ENCODE measurements at places on chromosomes 3 and 15.

GRCh38 chr3:174120997-174121396 lies 723.5 kb downstream of the NLGN1 start:
- no peak for ATAC-seq

DNA sequence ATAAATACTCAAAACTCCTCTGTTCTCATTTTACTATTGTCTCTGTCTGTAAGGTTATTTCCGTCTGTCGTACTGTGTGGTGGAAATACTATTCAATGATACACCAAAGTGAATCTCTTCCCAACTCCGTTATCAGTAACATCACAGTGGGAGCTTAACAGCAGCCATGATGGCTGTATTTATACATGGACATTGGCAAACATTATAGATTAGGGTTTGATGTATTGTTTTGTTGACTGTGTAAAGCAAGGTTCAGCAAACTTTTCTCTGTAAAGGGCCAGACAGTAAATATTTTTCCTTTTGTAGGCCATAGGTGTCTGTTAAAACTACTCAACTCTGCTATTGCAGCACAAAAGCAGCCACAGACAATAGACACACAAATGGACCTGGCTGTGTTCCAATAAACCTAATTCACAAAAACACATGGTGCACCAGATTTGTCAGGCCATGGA lies 23.2 kb downstream of the LIPC start:
- ATAC-seq = no peak

GRCh38 chr3:73024836-73025235 lies 28.2 kb downstream of the PPP4R2 start:
- ATAC-seq = no peak

GRCh38 chr15:88029696-88030095 lies 226.8 kb downstream of the NTRK3 start:
- no peak for ATAC-seq

DNA sequence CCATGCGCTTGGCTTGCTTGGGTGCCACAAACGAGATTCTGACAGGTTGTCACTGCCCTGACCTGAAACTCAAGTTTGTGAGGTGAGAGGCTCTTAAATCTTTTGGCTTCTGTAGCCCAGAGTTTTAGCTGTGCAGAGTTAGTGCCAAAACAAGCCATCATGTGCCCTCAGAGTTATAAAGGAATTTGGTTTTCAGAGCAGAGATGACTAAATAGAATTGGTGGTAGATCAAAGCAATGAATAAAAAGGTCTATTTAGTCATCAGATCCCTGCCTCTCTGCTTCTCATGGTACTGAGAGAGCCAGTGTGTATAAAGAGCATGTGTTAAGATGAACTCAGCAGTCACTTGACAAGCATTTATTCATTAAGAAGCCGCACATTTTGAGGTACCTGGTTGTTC lies 207.5 kb upstream of the DPH6 start:
- no peak for ATAC-seq

DNA sequence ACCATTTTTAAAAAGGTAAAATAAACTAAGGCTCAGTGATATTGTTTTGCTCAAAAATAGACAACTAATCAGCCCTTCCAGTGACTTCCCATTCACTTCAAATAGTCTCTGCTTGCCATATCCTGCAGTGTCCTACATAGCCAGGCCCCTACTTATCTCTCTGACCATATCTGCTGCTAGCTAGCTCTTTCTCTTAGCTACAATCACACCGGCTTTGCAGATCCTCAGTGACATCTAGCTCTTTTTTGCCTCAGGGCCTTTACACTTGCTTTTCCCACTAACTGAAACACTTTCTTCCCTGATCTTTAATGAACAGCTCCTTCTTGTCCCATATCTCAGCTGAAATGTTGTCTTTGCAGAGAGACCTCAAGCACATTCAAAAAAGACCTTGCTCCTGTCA lies 161.3 kb downstream of the IL5RA start:
- ATAC-seq = no peak

GRCh38 chr3:17023006-17023664 lies 138.4 kb downstream of the PLCL2 start:
- peak; percentile 92 for ATAC-seq

DNA sequence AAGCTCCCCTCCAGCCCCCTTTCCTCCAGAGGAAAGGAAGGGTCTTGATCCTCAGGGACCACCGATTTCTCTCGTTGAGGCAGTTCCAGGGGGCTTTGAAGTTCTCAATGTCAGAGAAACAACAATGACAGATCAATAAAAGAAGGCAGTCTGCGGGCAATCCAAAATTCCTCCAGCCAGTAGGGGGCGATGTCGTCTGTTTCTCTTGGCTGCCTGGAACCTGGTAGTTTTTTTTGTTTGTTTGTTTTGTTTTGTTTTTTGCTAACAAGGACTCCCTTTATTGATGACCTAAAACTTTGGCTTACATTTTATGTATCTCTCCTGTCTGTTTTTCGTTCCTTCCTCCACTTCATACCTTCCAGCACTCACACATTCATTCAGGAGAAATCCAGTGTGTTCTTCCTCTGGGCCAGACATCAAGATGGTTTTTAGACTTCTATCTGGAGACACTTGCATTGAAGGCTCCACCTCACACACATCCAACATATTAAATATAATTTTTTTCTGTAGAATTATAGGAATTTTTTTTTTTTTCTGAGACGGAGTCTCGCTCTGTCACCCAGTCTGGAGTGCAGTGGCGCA lies 276.6 kb downstream of the RPLP1 start:
- ATAC-seq = no peak

- no peak for ATAC-seq
Measured at GRCh38 chr15:76968306-76968705, 26.6 kb upstream of the PSTPIP1 start.

DNA sequence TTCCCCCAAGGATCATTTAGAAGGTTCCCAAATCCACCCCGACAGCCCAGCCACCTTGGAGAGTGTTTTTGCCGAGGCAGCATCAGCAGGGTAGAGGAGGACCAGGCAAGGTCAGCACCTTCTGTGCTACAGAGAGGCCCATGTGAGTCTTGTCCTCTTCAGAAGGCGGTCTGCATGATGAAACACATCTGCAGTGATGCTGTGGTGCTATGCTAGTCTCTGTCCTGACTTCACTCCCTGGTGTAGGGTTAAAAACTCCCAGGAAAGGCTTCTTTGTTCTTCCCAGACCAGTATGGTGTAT lies 87.9 kb downstream of the ITPR1 start:
- ATAC-seq = no peak

- ATAC-seq = peak; percentile 61
Measured at GRCh38 chr15:52567871-52568600, 794 bp downstream of the ARPP19 start.

GRCh38 chr3:52682016-52682415 lies 3.7 kb downstream of the PBRM1 start:
- ATAC-seq = peak; percentile 15

DNA sequence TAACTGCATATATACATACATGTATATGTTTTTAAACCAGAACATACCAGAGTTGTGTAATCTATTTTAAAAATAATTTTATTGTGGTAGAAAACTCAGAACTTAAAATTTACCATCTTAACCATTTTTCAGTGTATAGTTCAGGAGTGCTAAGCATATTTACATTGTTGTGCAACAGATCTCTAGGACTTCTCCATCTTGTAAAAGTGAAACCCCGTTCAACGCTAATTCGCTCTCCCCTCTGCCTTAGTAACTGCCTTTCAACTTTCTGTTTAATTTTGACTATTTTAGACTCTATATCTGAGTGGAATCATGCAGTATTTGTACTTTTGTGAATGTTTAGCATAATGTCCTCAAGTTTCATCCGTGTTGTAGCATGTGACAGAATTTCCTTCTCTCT lies 51.8 kb upstream of the SSR3 start:
- ATAC-seq = peak; percentile 68

GRCh38 chr3:184481984-184482671 lies 79.5 kb upstream of the EPHB3 start:
- ATAC-seq = no peak

GRCh38 chr3:142608631-142609030 lies 12.4 kb downstream of the PLS1 start:
- no peak for ATAC-seq

DNA sequence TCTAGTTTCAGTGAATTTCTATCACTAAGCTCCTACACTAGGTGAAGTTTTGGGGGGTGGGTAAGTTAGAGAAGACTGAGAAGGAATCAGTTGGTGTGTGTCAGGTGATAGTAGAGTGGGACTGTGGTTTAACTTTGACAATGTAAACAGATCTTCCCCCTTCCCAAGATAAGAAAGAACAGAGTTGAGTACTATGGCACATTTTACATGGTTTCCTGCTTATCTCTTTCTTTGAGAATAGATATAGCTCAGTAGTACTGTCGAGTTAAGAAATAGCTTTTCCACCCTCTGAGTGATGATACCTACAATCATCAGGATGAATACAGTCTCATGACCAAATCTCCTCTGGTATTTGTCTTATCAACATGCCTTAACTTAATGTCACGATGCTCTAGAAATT lies 42.8 kb downstream of the GAP43 start:
- ATAC-seq = no peak

DNA sequence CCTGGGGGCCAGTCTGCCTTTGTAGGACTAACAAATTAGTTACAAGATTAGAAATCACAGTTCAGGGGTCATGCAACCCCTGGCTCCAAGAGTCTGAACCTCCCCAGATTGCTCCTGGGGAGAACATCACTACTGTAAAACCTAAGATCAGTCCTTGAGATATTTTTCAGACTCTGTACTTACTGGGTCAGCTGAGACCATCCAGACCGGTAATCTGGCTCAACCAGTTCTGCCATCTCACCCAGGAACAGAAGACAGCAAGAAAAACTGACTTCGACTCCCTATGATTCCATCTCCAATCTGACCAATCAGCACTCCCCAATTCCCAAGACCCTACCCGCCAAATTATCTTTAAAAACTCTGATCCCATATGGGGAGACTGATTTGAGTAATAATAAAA lies 47.5 kb downstream of the NMD3 start:
- no peak for ATAC-seq

- ATAC-seq = no peak
Measured at GRCh38 chr3:56123487-56123886, 344.8 kb downstream of the ERC2 start.

DNA sequence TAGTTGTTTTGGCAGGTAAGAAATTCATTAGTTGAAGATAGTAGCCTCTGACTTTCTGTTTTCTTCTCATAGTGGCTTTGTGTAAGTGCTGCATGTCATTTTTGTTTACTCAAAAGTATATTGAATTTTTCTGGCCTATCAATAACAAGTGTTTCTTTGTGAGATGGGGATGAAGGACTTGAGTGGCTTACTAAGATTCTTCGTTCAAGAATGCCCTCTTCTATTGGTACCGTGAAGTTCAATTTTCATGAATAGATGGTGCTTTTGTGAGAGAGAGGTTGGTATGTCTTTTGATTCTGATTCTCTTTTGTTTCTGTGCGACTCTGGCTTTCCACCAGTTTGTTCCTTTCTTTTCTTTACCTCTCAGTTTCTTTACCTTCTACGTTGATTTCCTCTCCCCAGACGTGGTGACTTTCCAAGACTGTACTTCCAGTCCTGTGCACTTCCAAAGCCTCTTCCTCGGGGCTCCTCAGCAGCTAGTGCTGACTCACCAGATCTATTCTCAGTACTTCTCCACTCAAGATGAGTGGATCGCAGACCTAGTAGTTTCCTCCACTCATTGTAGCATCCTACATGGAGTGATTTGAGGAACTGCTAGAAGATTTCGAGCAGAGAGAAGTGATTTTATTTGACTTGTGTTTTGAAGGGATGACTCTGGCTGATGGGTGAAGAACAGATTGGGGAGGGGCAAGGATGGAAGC lies 82.0 kb upstream of the EPHB3 start:
- ATAC-seq = no peak

DNA sequence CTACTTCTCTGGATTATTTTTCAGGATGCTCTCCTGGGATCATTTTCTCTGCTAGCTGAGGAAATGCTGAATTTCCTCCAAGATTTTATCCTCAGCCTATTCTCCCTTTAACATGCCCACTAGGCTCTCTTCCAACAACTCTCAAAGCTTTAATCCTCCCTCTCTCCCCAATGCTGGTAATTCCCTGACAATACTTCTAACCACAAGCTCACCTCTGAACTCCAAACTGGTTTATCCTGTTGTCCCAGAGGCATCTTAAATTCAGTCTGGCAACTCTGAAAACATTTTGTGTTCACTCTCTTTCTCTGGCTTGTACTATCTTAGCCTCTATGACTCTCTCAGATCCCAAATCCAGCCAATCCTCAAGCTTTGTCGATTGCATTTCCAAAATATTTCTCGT lies 490.3 kb downstream of the MECOM start:
- ATAC-seq = no peak

DNA sequence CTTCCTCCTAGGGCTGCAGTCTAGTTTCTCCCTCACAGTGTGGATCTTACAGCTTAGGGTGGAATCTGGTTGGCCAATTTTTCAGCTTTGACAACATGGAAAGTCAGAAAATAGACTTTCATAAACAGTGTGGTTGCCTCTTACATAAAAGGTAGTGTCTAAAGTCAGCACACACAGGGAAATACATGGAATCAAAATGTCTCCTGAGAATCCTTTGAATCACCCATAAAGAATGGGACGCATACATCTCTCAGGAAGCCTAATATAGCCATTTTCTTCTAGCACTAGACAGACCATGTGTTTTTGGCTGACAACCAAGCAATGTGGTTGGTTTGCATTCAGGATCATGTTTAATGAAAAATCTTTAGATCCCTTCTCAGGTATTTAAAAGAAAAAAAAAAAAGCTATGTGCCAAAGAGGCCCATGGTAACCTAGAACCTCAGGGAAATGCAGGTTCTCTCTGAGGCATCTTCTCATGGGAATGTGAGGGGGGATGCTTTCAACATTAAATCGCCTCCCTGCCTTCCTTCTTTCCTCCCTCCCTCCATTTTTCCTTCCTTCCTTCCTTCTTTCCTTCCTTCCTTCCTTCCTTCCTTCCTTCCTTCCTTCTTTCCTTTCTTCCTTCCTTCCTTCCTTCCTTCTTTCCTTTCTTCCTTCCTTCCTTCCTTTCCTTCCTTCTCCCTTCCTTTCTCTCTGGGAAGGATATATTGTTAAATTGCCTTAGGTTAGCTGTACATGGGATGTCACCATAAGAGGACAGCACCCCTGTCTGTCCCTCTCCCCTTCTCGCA lies 34.3 kb upstream of the ZBTB38 start:
- no peak for ATAC-seq

- no peak for ATAC-seq
Measured at GRCh38 chr15:43524254-43524845, 6.9 kb downstream of the MAP1A start.

All from activated CD4-positive, CD25-positive, alpha-beta regulatory T cell treated with anti-CD3 and anti-CD28 coated beads, Interleukin-2, amount 50 U/mL, for 24 hours (primary cell).